DMS 273 treated with DMSO at 0.1 percent for 48 hours (cell line): ENCODE measurements at places on chromosomes 12 and 14.

DNA sequence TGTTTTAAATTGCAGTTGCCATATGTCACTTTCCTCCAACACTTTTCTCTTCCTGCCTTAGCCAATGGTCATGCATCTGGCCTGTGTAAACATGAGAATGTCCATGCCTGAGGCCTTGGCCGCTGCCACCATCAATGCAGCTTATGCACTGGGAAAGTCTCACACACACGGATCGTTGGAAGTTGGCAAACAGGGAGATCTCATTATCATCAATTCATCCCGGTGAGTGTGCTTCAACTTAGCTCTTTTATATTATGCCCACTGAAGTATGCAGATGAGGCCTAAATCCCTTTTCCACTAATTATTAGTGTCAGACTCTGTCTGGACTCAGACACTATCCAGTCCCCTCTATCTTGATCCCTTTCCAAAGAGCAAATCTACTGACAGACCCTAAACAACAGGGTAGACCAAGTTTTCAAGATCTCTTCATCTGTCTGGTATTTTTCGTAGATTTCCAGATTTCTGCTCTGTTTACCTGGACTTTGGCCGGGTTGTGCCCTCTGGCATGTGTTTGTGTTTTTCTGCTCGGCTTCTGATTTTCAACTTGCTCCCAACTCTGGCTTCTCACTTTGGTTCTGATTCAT, 23.2 kb downstream of the AMDHD1 start:
- peak; percentile 17 for DNase-seq

- DNase-seq: no peak
These were observed 113.5 kb downstream of the HMGA2 start for GRCh38 chr12:65937806-65938205.

GRCh38 chr12:128793701-128794100, 30.1 kb downstream of the SLC15A4 start:
- no peak for DNase-seq

DNA sequence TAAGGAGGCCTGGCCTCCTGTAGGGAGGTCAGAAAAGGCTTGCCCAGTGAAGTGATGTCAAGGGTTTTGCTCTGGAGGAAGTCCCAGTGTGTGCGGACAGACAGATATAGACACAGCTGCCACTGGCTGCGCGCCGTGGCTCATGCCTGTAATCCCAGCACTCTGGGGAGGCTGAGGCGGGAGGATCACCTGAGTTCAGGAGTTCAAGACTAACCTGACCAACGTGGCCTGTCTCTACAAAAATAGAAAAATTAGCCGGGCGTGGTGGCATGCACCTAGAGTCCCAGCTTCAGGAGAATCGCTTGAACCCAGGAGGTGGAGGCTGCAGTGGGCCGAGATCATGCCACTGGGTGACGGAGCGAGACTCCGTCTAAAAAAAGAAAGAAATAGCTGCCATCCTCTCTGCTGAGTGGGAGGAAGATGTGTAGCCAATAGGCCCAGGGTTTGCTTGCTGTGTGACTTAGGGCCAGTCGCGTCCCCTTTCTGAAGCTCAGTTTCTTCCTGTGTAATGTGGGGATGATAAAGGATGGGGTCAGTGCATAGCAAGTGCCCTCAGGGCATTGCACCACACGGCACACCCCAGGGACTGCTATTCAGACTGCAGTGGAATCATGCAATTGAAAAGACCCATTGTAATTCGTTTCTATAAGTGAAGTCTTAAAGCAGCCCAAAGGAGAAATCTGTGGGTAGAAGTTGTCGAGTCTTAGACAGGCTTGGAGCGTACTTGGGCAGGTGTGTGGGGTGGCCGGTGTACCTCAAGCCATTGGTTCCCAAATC, 18.7 kb upstream of the MLEC start:
- no peak for DNase-seq

- no peak for DNase-seq
These were observed 1.8 kb downstream of the CPNE8 start for GRCh38 chr12:38903596-38903995.

DNA sequence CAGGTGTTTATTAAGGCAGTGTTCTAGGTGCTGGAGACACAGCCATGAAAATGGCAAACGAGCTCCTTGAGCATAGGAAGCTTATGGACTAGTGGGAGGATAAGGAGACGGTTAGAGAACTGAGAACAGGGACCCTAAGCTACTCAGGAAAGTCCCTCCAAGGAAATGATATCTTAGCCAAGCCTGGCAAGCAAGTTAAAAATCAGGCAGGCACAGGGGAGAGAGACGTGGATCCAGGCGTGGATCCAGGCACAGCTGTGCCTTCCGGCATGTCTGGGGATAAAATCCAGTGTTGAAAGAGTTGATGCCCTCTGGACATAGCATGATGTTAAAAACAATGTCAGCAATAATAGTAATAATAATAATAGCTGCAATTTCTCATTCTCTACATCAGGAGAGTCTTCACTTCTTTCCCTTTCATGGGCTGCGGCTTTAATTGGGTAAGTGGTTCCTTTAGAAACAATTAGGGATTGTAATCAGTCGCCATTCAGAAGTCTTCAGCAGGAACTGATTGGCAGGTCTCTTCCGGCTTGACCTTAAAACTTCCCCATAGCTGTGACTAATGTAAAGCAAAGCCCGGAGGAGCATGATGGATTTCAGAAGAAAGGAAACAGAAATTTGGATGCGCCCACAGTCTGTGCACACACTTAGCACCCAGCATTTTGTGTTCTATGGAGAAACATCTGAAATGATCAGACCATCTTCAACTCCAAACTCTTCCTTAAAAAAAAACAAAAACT, 230.2 kb downstream of the SLC41A2 start:
- no peak for DNase-seq

DNA sequence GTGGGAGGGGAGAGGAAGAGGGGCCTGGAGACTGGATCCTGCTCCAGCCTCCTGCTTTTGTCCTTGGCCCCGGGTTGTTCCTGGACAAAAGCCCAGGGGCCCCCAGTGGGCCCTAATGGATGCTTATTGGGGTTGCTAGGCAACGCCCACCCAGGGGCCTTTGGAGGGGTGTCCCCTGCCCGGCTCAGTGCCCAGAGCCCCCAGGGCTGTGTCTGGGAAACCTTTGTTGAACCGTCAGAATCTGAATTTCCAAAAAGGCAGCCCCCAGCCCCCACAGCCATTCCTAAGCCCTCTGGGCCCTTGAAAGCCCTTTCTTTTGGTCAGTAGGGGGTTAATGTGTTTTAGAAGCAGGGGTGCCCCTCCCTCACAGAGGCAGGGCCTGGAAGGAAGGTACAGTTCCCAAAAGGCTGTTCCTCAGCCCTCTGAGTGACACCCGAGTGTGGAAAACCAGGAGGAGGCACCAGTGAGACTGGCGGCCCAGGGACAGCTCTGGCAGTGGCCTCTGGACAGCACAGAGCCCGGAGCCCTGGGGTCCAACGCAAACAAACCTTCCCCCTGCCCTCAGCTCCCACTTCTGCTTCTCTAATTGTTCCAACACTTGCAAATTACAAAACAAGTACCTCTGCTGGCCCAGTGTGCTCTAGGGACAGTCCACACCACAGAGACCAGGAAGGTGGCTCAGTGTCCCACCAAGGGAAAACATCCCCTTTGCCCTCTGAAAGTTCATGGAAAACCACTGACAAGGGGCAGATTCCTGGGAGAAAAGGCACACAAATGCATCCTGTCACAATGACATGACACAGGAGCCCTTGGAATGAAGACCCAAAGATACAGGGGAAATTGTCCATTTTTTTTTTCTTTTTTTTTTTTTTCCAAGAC, 19.4 kb downstream of the HHIPL1 start:
- no peak for DNase-seq

DNA sequence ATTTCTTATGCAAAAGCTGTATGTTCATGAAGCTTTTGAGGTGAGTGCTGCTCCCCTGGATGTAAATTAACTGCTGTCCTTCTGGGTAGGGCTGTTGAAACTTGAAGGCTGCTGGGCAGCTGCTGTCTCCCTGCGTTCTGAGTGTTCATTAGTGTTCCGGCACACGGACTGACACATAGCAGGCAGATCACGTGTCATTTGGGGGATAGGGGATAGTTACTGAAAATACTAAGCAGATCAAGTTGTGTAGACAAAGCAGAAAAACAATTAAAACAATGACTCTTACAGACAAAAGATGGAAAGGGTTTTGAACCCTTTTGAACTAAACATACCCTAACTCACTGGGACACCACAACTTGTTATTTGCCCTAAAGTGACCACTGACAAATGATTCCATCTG, 82.5 kb downstream of the PRICKLE1 start:
- DNase-seq: peak; percentile 11

DNA sequence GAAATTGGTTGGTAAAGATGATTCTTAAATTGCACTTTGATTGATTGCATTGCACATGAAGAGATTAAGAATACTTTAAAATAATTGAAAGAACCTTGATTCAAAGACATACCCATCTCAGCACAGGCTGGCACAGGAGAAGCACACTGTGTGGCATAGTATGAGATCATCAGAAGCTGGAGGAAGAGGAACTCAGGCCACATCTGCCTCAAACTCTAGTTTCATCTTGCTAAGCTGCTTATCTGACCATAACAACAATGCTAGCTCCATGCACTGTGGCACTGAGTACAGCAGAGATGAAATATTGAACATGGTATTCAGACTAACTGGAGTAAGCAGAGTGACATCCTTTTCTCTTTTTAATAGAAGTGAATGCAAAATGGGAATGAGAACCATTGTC, 99.1 kb downstream of the TBC1D30 start:
- DNase-seq: no peak

GRCh38 chr12:44847888-44848702, 28.0 kb downstream of the NELL2 start:
- DNase-seq: no peak

DNA sequence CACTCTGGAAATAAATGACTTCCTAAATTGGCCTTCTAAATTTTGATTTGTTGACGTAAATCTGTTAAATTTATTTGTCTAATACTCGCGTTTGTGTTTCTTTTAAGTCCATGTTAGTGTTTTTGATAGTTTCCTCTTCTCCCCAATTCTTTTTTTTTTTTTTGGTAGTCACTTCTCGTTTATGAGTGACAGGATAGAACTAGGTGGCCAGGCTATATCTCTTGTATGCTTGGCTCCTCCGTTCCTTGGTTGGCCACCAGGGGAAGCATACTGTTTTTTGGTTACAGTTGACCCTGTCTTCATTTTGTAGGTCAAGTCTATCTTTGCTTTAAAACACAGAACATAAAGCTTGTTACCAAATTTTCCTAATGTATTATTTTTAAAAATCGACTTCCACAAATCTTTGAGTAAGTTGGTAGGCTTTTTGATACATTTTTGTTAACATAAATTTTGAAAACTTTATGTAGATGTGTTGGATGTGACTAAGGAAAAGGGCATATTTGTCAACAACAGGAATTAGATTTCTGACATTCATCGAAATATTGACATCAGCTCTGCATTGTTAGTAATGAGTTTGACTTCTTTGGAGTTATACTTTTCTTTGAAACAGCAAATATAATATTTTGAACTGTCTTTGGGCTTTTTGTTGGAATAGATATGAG, 2.2 kb downstream of the RCOR1 start:
- DNase-seq: peak; percentile 39

DNA sequence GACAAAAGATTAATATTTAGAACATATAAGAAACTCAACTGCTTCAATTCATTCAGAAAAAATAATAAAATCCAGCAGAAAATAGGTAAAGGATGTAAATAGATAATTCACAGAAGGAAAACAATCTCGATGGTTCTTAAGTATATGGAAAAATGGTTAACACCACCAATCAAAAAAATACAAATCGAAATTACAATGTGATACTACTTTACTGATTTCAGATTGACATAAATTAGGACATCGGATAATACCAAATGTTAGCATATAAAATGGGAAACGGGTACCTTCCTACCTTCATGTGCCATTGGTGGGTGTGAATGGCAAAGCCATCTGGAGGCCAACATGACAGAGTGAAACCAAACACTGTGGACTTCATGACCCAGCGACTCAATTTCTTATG, 1.6 kb upstream of the PPP4R4 start:
- DNase-seq: no peak

GRCh38 chr12:11561411-11561810, 88.1 kb upstream of the ETV6 start:
- no peak for DNase-seq

DNA sequence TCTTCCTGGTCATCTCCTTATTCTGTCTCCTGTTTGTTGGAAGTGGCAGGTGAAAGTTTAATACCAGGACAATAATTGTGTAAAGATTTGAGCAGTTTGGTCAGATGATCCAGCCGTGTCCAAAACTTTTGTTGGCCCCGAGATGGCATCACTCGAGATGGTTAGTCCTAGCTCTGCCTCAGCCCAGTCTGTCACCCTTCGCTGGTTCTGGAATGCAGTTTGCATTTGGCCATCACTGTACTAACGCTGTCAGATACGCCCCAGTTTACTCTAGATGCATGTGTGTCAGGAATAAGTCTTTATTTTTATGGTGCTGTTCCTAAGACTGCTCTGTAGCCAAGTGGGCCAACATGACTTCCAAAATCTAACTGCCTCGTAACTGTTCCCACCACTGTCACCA, 79.6 kb downstream of the MOK start:
- DNase-seq: no peak

GRCh38 chr12:132465269-132466190, 24.4 kb upstream of the FBRSL1 start:
- no peak for DNase-seq

GRCh38 chr12:65902500-65902899, 78.2 kb downstream of the HMGA2 start:
- no peak for DNase-seq

DNA sequence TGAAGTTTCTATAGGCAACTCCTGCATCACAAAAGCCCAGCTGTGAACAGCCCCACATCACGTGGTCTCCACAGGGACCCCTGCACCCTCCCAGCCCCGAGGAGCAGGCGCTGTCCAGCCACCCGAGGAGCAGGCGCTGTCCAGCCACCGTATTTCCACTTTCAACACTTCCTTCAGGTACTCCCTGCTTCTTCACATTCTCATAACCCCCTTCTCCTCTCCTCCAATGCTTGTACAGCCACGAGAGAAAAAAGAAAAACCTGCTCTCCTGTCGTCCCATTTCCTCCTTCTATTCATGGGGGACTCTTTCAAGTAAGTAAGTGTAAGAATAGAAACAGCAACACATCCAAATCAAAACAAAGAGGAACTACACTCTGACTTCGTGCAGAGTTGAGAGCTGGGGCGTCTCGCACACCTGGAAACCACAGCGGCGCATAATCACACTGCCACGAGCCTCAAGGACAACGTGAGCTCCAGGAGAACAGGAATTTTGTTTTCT, 11.9 kb downstream of the CDC42BPB start:
- DNase-seq: no peak

GRCh38 chr12:6872073-6873048, 742 bp downstream of the SPSB2 start:
- DNase-seq: no peak

GRCh38 chr12:70835948-70836347, 84.6 kb downstream of the PTPRR start:
- DNase-seq: no peak

GRCh38 chr14:37668646-37669045, 73.2 kb downstream of the TTC6 start:
- DNase-seq: no peak

- DNase-seq: no peak
These were observed 48.3 kb downstream of the SPATS2 start for GRCh38 chr12:49415521-49415970.
